ENCODE measurements at places on chromosomes 12 and 14. TPM values are rescaled to one million over a fixed set of nuclear protein-coding genes. Genes with fewer than 3 reads are reported as not detected.

DNA sequence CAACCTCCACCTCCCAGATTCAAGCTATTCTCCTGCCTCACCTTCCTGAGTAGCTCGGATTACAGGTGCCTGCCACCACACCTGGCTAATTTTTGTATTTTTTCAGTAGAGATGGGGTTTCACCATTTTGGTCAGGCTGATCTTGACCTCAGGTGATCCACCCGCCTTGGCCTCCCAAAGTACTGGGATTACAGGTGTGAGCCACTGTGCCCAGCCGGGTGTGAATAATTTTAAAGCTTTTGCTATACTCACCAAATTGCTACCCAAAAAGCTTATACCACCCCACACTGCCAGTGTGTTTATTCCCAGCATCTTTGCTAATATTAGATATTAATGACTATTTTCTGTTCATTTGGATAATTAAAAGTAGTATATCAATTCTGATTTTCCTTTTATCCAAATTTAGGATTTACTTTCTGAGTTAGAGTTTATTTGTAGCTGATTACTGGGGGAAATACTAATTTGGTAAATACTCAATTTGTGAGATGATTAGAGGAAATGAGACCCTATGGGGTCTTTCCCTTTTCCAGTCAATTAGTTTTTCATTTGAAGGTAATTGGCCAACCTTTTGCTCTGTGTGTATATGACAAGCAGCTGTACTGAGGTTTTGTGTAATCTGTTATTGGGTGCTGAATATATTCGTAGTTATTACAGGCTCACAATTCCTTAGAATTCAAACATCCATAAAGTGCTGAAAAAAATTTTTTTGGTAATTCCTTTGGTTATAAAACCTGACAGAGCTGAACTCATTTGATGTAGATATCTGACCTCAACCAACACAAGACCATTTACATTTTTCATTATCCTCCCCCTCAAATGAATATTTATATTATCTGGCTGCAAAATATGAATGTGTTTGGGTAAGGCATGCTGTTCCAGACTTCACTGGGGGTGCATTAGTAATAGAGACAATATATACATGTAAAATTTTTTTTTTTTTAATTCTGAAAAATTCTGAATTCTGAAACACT, 73.6 kb downstream of the ANO6 start:
- no peak overlapping the region for H3K4me3 ChIP-seq
- no peaks in the 10 kb centered on the region for H3K4me1 ChIP-seq
- no peak overlapping the region for H3K27ac ChIP-seq
- DNase-seq: no peak

DNA sequence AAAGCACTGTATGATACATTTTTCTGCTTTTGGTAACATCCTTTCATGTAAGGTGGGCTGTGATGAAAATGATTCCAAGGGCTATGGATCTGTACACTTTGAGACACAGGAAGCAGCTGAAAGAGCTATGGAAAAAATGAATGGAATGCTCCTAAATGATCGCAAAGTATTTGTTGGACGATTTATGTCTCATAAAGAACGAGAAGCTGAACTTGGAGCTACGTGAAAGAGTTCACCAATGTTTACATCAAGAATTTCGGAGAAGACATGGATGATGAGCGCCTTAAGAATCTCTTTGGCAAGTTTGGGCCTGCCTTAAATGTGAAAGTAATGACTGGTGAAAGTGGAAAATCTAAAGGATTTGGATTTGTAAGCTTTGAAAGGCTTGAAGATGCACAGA, 22.1 kb upstream of the SRGAP1 start:
- H3K4me1 ChIP-seq: no peaks in the 10 kb centered on the region
- H3K27me3 ChIP-seq: no peaks in the 10 kb centered on the region
- no peaks in the 10 kb centered on the region for H3K36me3 ChIP-seq
- H3K27ac ChIP-seq: no peak overlapping the region

DNA sequence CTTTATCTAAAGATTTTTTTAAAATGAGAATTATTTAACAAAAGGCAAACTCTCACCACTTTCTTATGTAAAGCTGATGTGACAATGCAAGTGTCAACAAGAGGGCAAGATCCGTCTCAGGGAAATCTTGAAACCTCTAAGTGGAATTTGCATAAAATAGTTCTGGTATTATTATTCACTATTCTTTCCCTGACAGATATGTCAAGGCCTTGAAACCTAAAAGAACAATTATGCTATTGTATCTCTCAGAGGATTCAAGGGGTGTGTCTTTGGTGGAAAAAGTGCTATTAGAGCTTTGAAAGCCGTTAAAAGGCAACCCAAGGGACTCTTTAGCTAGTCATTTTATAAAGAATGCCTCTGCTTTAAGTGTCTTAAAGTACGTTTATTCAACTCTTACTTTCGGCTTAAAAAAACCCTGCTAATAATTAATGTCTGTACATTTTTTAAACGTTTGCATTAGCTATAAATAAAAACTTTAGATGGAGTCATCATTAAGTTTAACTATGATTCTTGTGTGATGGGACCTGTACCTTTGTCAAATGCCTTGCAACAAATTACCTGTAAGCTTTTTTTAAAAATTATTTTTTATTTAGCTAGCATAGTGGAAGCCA, 585.5 kb downstream of the VRK1 start:
- no peaks in the 10 kb centered on the region for H3K36me3 ChIP-seq
- no peaks in the 10 kb centered on the region for H3K27me3 ChIP-seq
- no peak overlapping the region for H3K4me3 ChIP-seq
- H3K27ac ChIP-seq: no peak overlapping the region
- peaks cover 10% of the 10 kb centered on the region for H3K4me1 ChIP-seq

The GSKIP gene
- total RNA-seq: 28.6 TPM

The ANKRD33 gene
- 0.81 TPM for total RNA-seq

The OR4E1 gene
- not detected for total RNA-seq

The COL2A1 gene
- 10.8 TPM for total RNA-seq

The RNASE2 gene
- not detected for total RNA-seq

The PNN gene
- 167 TPM for total RNA-seq

DNA sequence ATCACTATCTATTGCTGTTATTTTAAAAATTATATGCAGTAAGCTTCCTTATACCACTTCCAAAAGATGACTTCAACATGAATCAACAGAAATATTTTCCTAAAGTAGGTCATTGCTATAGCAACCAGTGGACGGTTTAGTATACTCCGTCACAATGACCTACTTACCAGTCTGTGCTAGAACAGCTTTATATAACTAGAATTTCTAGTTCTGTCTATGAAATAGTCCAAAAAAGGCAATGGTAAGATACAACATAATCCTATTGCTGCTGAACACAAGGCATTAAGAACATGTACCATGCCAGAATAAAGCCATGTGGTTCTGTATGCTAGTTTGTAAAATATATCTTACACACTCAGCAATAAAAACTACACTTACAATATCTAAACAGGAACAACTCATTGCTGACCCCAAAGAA, 40.7 kb upstream of the MTERF2 start:
- no peak overlapping the region for H3K4me3 ChIP-seq
- no peaks in the 10 kb centered on the region for H3K36me3 ChIP-seq
- no peaks in the 10 kb centered on the region for H3K4me1 ChIP-seq
- H3K27ac ChIP-seq: no peak overlapping the region
- H3K27me3 ChIP-seq: no peaks in the 10 kb centered on the region

DNA sequence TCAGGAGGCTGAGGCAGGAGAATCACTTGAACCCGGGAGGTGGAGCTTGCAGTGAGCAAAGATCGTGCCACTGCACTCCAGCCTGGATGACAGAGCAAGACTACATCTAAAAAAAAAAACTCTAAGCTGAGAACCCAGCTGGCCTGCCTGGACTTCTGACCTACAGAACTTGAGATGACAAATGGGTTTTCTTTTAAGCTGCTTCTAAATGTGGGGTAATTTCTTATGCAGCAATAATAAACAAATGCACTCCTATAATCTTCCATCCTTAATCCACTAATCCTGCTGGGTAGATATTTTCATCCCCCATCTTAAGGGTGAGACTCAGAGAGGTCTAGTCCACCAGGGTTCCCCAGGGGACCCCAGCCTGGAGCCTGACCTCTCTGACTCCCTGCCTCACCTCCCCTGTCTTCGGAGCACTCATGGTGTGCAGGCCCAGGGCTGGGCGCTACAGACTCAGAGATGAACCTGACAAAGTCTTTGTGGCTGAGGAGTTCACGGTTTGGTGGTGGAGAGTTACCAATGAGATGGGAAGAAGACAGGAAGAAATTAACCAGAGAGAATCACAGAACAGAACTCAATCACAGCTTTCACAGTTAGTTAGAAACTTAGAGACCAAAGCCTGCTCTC, 39.7 kb upstream of the BDKRB2 start:
- H3K36me3 ChIP-seq: no peaks in the 10 kb centered on the region
- H3K4me3 ChIP-seq: no peak overlapping the region
- H3K27me3 ChIP-seq: no peaks in the 10 kb centered on the region
- DNase-seq: peak; percentile 10
- H3K4me1 ChIP-seq: no peaks in the 10 kb centered on the region
- no peak overlapping the region for H3K27ac ChIP-seq

GRCh38 chr12:111276146-111276545, 92.7 kb downstream of the PHETA1 start:
- H3K27ac ChIP-seq: no peak overlapping the region
- no peak for DNase-seq
- peaks cover 7% of the 10 kb centered on the region for H3K36me3 ChIP-seq
- no peaks in the 10 kb centered on the region for H3K27me3 ChIP-seq

GRCh38 chr12:15979096-15980092, 68.3 kb downstream of the DERA start:
- peaks cover 4% of the 10 kb centered on the region for H3K36me3 ChIP-seq
- peak; percentile 70 for DNase-seq
- H3K27ac ChIP-seq: no peak overlapping the region

The OTX2 gene
- 193 TPM for total RNA-seq

DNA sequence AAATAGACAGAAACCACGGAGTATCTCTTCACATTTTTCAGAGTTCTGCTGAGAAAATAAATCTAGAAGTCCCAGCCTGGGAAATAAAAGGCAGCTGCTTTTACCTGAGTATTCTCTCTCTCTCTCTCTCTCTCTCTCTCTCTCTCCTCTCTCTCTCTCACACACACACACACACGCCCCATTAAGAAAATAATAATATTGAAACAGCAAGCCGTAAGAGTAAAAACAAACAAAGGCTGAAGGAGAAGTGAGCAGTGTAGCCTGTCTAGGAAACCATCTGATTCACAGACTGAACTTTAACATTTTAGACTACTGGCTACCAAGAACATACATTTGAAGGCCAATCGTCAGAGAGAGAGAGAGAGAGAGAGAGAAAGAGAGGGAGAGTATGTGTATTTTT, 8.4 kb downstream of the PTHLH start:
- H3K27me3 ChIP-seq: peaks cover 14% of the 10 kb centered on the region
- no peak overlapping the region for H3K4me3 ChIP-seq
- H3K27ac ChIP-seq: no peak overlapping the region
- no peaks in the 10 kb centered on the region for H3K4me1 ChIP-seq

DNA sequence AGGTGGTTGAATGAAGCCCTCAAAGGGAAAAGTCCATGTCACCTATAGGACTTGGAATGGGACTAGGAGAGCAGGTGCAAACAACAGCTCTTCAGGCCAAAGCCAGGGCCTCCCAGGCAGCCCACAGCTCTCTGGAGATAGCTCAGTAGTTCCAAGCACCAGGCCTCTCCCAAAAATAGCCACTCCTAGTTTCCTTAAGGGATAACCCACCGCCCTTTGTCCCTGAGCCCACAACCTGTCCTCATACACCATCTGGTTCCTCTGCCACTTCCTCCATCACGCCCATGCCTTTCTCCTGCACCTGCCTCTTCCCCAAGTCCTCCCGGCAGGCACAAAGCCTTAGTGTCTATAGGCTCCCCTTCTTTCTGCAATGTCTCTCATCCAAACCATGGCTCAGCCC, 2.1 kb downstream of the RAB15 start:
- H3K27ac ChIP-seq: no peak overlapping the region
- H3K4me3 ChIP-seq: no peak overlapping the region
- H3K4me1 ChIP-seq: peaks cover 24% of the 10 kb centered on the region
- H3K27me3 ChIP-seq: no peaks in the 10 kb centered on the region
